Epithelial cell of esophagus (primary cell): ENCODE measurements at places on chromosomes 11 and 22.

DNA sequence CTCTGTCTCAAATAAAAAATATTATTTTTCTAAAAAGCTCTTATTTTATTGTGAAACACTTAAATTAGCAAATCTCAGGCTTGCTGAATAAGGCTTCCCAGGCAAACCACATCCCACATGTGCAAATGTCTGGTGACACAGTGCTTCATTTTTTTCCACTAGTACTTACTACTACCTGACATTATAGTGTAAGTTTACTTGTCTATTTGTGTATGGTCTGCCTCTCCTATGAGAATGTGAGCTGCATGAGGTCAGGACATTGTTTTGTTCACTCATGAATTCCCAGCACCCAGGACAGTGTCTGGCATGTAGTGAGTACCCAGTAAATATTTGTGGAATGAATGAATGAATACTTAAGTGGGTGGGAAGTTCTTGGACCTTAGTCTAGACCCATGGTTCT, 103.1 kb downstream of the PTPRJ start:
- no peak for DNase-seq

DNA sequence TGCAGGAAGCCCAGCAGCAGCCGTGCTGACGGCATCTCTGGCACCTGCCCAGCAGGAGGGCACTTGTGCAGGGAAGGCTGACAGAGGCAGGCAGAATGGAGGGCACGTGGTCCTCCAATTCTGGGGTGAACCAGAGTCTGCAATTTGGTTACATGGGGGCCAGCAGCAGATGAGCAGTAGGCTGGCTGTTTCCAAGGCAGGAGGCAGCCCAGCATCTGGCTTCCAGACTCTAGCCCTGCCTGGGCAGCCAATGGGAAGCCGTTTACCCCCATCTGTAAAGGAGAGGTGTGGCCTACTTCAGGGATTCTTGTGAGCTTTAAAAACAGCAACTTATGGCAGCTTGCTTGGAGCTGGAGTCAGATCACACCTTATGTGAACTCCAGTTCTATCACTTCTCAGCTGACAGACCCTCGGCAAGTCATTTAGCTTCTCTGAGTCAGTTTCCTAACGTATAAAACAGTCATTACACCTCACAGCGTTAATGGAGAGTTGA, 27.9 kb upstream of the RASL10A start:
- DNase-seq = peak; percentile 66

GRCh38 chr22:49751318-49751965, 76.2 kb downstream of the BRD1 start:
- no peak for DNase-seq

DNA sequence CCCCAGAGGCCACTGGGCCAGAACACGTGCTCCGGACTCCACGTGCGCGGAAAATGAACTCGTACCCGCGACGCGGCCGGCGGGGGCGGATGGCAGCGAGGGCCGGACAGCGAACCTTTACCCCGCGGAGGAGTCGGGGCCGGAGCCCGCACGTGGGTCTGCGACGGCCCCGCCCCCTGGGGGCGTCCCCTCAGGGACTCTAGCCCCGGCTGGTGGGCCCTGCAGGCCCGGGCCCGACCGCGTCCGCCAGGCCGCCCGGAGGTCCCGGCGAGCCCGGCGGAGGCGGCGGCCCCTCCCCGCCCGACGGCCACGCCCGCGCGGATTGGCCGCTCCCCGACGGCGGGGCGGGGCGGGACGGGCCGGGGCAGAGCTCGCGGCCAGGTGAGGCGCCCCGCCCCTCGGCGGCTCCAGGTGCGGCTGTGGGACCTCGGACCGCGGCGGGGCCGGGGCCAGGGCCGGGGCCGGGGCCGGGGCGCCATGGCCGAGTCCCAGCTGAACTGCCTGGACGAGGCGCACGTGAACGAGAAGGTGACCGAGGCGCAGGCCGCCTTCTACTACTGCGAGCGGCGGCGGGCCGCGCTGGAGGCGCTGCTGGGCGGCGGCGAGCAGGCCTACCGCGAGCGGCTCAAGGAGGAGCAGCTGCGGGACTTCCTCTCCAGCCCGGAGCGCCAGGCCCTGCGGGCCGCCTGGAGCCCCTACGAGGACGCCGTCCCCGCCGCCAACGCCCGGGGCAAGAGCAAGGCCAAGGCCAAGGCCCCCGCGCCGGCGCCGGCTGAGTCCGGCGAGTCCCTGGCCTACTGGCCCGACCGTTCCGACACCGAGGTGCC, at the start of gene FAM83F:
FAM83F (plus strand) TSS at position 389 of the 827 bp plus-strand sequence; CDS start at position 478, 89 bp downstream.
- DNase-seq = peak; percentile 78

GRCh38 chr11:62487738-62488551, 58.7 kb downstream of the AHNAK start:
- no peak for DNase-seq

GRCh38 chr22:23098718-23099530, 28.6 kb downstream of the GNAZ start:
- DNase-seq = no peak

DNA sequence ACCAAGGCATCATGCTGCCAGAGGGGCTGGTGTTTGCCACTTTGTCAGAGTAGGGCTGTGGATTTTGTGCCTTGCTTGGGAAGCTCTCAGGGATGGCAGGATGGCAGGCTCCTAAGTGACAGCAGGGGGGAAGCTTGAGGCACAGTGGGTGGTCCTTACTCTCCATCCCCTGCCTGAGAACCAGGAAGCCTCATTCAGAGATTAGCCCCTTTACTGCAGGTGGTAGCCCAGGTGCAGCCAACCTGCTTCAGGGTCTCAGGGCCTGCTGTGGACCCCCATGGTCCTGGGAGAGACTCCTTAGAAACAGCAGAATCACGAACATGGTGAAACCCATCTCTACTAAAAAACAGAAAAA, 8.9 kb upstream of the ST3GAL4 start:
- no peak for DNase-seq

DNA sequence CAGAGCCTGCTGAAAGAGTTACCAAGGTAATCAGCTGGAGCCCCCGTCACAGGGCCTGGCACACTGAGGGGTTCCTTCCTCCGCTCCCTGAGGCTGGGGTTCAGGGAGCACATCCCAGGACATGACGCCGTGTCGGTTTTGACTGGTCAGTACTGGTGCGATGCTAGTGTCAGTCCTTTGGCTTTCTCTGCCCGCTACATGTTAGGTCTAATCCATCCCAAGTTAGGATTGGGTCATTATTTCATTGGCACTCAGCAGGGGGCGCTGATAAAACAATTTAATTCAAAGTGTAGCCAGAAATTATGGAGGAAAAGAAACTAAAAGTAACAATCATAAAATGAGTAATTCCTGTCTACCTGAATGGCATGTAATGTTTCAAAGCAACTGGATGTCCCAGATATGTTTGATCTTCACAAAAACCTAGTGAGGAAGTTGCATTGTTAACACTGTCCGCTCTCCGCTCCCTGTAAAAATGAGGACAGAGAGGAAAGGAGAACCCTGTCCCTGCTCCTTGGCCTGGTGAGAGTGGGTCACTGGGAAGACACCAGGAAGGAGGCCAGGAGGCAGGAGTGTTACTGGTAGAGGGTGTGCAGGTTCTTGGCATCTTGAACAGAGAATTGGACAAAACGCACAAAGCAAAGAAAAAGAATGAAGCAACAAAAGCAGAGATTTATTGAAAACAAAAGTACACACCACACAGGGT, 27.1 kb downstream of the TSKU start:
- DNase-seq = peak; percentile 47

GRCh38 chr11:114180301-114181055, 115.7 kb upstream of the NNMT start:
- DNase-seq = peak; percentile 47

DNA sequence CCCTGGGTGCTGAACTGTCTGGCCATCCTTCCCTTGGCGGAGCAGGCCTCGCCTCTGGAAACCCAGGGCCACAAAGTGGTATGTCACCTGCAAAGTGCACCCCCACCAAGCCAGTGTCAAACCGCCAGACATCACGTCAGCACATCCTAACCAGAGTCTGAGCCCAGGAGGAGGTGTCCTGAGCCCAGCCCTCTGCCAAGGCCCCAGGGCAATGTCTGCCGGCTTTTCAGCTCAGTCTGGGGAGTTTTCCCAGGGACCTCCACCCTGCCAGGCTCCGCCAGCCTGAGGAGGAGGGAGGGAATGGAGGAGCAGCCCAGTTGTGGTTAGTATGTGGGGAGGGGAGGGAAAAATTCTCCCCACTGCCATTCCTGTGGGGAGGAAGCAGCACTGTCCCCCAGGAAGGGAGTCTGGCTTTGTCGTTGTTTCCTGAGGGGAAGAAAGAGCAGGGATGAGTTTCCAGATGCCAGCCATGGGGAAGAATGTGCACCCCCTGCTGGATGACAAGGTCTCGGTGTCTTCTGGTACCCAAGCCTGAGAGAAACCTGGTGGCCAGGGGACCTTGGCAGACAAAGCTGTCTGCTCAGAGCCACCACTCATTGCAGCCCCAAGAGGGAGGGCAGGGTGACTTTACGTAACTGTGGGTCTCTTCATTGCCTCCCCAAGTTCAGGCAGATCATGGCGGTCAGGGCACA, 81.4 kb upstream of the CD82 start:
- peak; percentile 17 for DNase-seq

GRCh38 chr11:107851704-107852310, 6.8 kb downstream of the SLC35F2 start:
- DNase-seq = no peak

GRCh38 chr22:44842417-44842816, 90.0 kb downstream of the ARHGAP8 start:
- DNase-seq = no peak

- peak; percentile 53 for DNase-seq
Measured at GRCh38 chr11:10050561-10050960, 243.5 kb downstream of the SBF2 start.

- DNase-seq = no peak
Measured at GRCh38 chr11:109017489-109017888, 352.6 kb downstream of the DDX10 start.

DNA sequence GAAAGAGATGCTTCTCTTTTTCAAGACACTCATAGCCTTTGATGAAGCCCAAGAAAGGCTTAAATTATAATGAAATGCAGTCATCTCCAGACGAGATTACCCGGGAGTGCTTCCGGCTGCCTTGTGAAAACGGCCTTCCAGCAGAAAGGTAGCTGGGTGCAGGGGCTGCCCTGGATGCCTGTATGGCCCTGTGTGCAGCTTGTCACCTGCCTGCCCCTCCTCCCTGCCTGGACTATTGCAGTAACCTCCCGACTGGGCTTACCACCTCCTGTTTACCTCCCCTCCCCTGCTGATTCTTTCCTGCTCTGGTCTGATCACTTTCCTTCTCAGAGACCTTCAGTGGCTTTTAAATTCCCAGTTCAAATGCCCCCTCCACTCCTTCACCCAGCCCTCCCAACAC, 126.4 kb upstream of the SYT13 start:
- DNase-seq = no peak

GRCh38 chr11:106997227-106997626, 21.0 kb downstream of the GUCY1A2 start:
- DNase-seq = no peak

GRCh38 chr11:14357881-14358728, 878 bp downstream of the RRAS2 start:
- peak; percentile 81 for DNase-seq

DNA sequence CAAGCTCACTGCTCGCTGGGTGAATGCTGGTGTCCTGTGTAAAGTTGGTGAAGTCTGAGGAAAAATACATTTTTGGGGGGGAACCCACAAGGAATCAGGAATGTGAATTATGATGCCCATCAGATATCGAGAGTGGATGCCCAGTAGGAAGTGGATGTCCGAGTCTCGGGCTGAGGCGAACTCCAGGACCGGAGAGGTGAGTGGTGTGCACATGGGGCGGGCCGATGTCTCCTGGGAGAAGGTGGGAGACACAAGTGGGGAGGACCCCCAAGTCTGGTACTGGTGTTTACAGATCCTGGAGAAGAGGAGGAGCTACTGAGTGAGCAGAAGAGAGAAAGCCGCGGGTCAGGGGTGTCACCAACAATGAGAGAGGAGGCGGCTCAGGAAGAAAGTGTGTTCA, 19.2 kb upstream of the APOBEC3A start:
- DNase-seq = no peak

GRCh38 chr11:34824425-34824824, 91.8 kb downstream of the APIP start:
- no peak for DNase-seq

DNA sequence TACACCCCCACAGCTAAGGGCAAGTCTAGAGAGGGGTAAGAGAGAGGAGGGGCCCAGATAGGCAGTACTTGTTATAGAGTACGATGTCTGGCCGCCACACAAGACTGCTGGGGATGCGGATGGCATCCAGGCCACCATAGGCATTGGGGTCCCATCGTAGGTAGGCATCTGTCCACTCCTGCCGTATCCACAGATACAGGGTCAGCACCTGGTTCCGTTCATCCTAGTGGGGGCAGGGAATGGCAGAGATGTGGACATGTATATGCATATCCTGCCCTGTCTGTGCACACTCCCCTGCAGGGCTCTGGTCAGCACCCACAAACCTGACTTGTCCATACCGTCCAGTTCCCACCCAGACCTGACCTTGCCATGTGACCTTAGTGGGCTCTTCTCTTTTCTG, 2.1 kb downstream of the CHRNA10 start:
- no peak for DNase-seq

- no peak for DNase-seq
Measured at GRCh38 chr11:111086058-111086457, 159.5 kb upstream of the POU2AF2 start.

- DNase-seq = no peak
Measured at GRCh38 chr22:27927608-27928007, 8.6 kb upstream of the PITPNB start.

DNA sequence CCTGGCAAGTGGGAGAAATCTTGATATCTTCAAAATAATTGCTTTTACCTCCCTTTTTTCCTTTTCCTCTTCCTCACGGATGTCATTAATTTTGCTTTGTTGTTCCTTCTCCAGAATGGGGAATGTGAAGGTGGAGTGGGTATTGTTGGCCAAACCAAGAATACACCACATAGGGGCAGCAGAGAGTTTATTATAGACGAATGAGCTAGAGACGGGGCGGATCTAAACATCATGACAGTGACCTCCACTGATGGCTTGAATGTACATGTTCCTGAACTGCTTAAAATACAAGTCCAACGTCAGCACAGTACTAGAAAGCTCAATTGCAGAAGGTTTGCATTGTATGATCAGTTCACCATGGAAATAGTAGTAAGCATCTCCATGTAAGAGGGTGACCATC, 122.3 kb upstream of the SNX19 start:
- peak; percentile 67 for DNase-seq

DNA sequence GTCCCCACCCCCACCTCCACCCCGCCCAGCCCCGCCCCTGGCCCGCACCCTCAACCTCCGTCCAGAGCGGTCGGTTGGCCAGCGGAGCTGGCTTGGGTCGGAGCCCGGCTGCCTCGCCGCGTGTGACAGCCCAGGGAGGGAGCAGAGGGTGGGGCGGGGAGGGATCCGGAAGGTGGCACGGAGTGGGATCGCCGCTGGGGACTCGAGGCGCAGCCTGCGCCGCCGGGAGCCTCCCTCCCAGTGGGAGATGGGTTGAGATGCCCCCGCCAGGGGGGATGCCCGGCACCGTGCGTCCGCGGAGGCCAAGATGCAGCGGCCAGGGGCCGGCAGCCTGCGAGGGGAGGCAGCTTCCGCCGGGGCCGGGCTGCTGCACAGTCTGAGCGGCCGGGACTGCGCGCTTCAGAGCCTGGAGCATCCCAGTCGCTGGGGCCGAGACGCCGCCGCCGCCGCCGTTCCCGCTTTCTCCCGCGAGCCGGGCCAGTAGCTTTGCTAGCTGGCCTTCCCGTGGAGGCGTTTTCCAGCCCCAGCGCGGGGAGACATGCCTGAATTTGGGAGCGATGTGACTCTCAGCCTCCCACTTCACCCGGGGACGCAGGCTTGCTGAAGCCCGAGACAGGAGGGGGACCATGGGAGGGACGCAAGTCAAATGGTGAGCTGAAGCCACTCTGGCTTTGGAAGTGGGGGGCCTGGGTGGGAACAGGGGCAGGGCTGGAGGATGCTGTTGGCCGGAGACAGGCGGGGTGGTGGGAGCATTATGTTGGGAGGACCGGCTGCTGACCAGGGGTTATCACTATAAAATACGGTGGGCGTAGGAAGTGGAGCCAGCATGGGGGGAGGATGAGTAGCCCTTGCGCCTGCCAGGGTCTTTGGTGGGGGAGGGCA, 40.2 kb downstream of the DIXDC1 start:
- DNase-seq = peak; percentile 28
